ENCODE measurements at places on chromosomes 2 and 18.

DNA sequence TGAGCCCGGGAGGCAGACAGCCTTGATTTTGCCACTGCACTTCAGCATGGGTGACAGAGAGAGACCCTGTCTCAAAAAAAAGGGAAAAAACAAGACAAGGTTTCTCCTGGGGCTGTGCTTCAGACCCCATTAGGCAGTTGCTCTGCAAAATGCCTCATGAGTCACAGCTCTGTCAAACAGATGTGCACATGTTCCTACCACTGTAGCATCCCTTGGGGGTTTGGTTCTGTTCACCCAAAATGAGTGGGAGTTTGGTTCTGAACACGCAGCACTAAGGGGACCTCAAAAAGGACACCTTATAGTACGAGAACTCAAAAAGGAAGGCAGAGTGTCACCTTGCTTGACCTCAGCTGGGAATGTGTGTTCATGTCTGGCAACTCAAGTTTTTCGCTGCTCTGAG, 134.9 kb downstream of the RPIA start:
- no peak for DNase-seq

GRCh38 chr2:13581471-13581870, 864.7 kb downstream of the TRIB2 start:
- DNase-seq, result no peak

DNA sequence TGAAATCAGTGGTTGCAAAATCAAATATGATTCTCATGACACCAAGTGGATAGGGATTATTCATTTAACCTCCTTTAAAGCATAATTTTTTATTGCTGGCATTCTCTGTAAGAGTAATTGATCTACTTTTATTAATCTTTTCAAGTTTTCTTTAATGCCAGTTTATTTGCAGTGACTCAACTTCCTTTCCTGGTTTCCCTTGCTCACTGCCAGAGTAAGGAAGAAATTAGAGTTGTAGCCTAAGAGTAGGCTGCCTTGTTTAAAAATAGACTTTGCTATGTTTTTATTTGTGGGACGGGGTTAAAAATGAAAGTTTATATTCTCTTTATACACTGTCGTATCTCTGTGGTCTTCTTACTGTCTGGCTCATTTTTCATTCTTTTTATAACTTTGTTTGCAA, 148.6 kb downstream of the WDR7 start:
- peak; percentile 17 for DNase-seq

GRCh38 chr2:95388091-95388692, 14.3 kb upstream of the FAHD2A start:
- no peak for DNase-seq

DNA sequence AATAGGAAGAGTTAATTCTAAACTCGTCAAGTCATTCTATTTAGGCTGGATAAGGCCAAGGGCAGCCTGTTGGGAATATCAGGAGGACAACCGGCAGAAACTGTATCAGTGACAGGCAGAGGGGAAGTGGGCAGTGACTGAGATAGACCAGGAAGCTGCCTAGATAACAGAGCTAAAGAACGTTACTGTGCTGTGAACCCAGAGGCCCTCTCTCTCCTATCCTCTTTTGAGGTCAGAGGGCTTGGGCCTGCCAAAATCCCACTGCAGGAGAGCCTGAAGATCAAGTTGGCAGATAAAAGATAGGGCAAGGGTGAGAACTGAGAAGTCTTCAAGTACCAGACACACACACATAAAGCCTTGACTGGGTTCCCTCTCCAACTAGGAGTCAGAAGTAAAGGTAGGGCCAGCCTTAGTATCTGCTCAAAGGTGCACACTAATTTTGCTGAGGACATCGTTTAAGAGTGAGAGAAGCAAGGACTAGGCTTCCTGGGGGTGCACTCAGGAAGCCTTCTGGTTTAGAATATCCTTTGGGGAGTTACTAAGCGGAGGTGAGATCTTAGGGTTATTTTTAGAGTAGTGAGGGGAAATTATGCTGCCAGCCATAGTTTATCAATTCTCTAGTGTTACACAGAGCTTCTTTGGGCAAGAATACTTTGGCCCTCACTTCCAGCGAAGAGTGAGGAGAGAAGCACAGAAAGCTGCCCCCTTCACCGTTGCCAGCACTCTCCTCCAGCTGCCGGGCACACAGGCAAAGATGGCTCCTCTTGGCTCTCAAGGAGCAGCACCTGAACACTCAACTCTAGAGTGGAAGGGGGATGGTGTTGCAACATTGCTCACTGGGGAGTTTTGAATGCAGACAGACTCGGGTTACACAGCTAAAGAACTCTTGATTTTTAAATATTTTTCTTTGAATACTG, 9.8 kb downstream of the CAVIN2 start:
- no peak for DNase-seq

- peak; percentile 89 for DNase-seq
Measured at GRCh38 chr2:43083710-43084698, 142.4 kb downstream of the ZFP36L2 start.

GRCh38 chr2:156125018-156125417, 207.5 kb downstream of the NR4A2 start:
- DNase-seq, result no peak

DNA sequence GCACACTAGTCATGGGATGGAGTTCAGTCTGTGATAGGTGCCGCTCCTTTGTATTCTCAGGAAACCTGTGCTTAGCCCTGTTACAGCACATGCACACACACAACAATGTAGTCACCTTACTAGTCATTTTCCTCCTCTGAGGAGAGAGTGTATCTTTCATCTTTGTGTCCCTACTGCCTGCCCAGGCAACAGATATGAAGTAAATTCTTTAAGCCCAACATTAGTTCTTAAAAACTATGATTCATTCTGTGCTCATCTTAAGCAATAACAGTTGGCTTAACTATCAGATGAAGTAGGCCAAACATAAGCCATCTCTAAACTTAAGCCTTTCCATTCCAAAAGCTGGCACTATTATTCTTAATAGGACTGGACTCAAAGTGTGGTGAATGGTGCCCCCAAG, 186.5 kb downstream of the LNPK start:
- no peak for DNase-seq

Data from fibroblast of skin of right quadriceps (primary cell).